ENCODE measurements at places on chromosomes 2 and 18.

GRCh38 chr2:4073026-4073569 is 369.7 kb downstream of the DCDC2C start:
- no peak for DNase-seq

GRCh38 chr2:68689553-68690537 is 44.8 kb upstream of the ARHGAP25 start:
- no peak for DNase-seq

GRCh38 chr2:169345486-169346437 is 16.6 kb downstream of the LRP2 start:
- DNase-seq: no peak

GRCh38 chr18:48139431-48140347 is 209.2 kb upstream of the SMAD2 start:
- DNase-seq: no peak

GRCh38 chr2:198371921-198372543 is 567.6 kb downstream of the PLCL1 start:
- DNase-seq: no peak

Data from stimulated activated CD4-positive, alpha-beta T cell treated with anti-CD3 and anti-CD28 coated beads, Interleukin-1b, Interleukin-23, amount 100 ng/mL, for 1 hour (primary cell).